ENCODE measurements at places on chromosomes 5 and 9.
A peak's percentile ranks its signal among the peaks of the same experiment; 100 is the strongest.

DNA sequence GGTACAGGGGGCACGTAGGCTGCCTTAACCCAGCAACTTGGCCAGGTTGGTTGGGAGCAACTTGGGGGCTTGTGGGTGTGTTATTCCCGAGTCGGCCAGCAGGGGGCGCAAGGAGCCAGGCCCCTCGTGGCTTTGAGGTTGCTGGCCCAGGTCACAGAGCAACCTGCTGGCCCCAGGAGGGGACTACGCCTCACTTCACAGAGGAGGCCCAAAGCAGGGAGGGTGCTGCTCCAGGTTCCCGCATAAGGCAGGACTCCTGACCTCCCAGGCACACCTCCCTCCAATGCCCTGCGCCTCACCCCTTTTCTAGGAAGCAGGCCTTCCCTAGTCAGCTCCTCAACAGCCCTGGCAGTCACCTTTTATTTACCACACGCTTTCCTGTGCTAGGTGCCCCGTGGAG lies 18.1 kb downstream of the KYAT1 start:
- peaks cover 14% of the 10 kb centered on the region for H3K4me1 ChIP-seq
- no peak overlapping the region for H3K27ac ChIP-seq
- no peak overlapping the region for H3K4me3 ChIP-seq
- H3K27me3 ChIP-seq = no peaks in the 10 kb centered on the region
- H3K36me3 ChIP-seq = peaks cover 4% of the 10 kb centered on the region

- H3K4me3 ChIP-seq = no peak overlapping the region
- H3K27ac ChIP-seq = no peak overlapping the region
These were observed 27.2 kb downstream of the PIK3R1 start for GRCh38 chr5:68242743-68243142.

DNA sequence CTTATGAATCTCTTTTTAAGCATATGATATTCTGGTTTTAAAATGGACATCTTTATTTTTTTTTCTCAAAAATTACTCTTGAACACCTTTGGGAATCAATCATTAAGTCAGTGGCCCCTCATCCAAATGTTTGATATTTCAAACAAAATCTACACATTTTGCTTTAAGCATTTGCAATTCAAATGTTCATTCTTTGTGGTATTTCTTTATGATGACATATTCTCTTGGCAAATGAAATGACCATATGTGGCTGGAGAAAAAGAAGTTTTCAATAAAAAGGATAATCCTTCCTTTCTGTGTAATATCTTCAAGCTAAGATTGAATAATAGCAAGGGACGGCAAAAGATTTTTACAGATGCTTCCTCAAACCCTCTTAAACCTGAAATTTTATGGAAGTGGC lies 420.8 kb downstream of the MTRR start:
- H3K4me1 ChIP-seq = no peaks in the 10 kb centered on the region
- no peaks in the 10 kb centered on the region for H3K27me3 ChIP-seq
- no peak for DNase-seq
- H3K36me3 ChIP-seq = no peaks in the 10 kb centered on the region

DNA sequence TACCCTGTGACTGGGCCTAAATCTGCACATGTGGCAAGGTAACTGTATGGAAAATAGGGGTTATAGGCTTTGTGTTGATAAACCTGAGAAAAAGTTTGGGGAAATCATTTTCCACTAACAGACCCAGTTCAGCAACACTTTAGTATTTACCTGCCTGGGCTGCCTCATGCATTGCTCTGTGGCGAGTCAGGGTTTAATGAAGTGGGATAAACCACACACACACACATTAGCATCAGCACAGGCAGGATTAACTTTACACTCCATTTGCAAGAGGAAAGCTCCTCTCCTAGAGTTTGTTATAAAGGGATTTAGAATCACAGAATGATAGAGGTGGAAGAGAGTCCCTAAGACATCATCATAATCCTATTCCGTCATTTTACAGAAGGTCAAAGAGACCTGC lies 20.0 kb upstream of the ZCCHC7 start:
- H3K36me3 ChIP-seq = no peaks in the 10 kb centered on the region
- H3K27ac ChIP-seq = no peak overlapping the region
- no peak overlapping the region for H3K4me3 ChIP-seq
- no peaks in the 10 kb centered on the region for H3K27me3 ChIP-seq
- H3K4me1 ChIP-seq = peaks cover 7% of the 10 kb centered on the region
- no peak for DNase-seq

DNA sequence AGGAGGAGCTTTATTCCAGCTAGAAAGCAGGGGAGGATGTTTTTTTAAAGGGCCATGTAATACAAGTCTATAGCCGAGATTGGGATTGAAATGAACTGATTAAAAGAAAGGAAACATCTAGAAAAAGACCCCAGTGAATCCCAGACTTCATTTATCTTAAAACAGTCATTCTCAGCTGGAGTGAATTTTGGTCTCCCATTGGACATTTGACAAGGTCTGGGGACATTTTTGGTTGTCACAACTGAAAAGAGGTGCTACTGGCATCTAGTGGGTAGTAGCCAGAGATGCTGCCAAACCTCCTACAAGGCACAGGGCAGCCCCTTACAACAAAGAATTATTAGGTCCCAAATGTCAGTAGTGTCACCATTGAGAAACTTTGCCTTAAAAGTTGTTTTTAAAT lies 16.3 kb upstream of the SPINK4 start:
- DNase-seq = no peak
- H3K27ac ChIP-seq = no peak overlapping the region
- H3K4me1 ChIP-seq = peaks cover 18% of the 10 kb centered on the region
- no peak overlapping the region for H3K4me3 ChIP-seq

DNA sequence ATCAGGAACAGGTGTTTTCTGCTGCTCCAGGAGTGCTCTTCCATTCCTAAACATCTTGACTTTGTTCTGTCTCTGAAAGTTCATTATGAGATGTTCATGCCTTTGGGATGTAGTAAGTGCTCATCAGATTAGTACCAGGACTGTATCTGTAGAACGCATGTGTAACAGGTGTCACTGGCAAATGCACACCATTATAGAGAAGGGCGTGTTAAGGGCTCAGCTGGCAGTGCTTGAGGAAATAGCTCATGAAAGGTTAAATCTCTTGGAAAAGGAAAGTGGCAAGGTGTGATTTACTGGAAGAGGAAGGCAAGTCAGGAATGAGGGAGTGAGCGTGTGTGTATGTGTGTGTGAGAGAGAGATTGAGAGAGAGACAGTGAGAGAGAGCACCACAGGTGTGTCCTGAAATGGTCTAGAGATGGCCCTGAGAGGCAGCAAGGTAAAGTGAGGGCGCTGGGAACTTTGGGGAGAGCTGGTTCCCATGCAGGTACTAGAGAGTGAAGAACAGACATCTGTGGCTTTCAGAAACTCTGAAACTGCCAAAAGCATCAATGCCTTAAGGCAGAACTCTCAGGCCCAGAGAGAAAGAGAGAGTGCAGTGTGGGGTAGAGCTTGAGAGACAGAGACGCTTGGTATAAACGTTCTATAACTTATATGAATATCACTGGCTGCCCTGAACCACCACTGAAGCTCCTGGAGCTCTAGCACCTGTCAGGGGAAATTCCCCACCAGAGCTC lies 13.7 kb upstream of the CXCL14 start:
- no peaks in the 10 kb centered on the region for H3K4me1 ChIP-seq
- H3K27me3 ChIP-seq = peaks cover 20% of the 10 kb centered on the region
- H3K4me3 ChIP-seq = no peak overlapping the region

- no peaks in the 10 kb centered on the region for H3K27me3 ChIP-seq
- H3K4me3 ChIP-seq = no peak overlapping the region
- no peak for DNase-seq
- no peaks in the 10 kb centered on the region for H3K36me3 ChIP-seq
- H3K4me1 ChIP-seq = no peaks in the 10 kb centered on the region
- H3K27ac ChIP-seq = no peak overlapping the region
These were observed 272.3 kb downstream of the ZSWIM6 start for GRCh38 chr5:61604076-61605025.

- DNase-seq = no peak
- H3K4me3 ChIP-seq = no peak overlapping the region
- H3K4me1 ChIP-seq = no peaks in the 10 kb centered on the region
- no peaks in the 10 kb centered on the region for H3K36me3 ChIP-seq
These were observed 318.3 kb upstream of the WWC1 start for GRCh38 chr5:167973126-167973525.

DNA sequence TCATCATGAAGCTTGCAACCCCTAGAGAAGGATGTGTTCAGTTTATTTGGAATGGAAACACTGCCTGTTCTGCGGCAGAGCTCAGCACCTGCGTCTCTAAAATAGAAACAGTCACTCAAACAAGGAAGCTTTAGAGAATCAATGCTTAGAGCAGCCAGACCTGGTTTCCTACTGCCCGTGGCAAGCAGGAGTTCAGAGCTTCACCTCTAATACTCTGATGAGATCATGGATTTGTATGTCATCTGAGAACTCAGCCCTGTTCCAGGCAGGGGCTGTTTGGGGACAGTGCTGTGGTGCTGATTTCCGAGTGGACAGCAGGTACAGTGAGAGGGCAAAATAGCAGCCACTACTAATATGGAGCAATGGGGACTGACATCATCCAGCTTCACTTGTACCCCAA lies 236.0 kb upstream of the IRX1 start:
- no peak overlapping the region for H3K27ac ChIP-seq
- H3K4me3 ChIP-seq = no peak overlapping the region
- no peaks in the 10 kb centered on the region for H3K27me3 ChIP-seq
- no peaks in the 10 kb centered on the region for H3K36me3 ChIP-seq
- DNase-seq = no peak

DNA sequence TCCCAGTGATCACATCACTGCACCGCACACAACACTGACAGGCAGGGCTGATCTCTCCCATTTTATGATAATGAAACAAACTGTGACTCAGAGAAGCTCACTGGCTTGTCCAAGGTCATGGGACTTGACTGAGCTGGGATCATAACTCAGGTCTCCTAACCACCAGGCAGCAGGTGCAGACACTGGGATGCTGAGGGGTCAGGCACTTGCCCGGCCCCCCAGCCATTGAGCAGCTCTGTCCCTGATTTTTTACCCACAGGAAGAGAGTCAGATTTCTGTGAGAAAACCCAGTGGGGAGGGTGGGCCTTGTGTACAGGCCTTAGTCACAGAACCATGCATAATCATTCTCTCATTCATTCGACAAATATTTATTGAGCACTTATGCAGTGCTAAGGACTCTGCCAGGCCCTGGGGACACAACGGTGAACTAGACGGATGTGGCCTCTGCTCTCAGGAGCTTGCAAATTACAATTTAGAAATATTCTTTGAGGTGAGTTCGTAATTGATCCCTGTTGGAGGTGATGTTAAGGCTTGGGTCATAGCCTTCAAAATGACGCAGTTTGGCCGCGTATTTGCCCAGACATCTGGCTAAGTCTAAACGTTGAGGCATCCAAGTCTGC lies 54.5 kb upstream of the TGFBR1 start:
- no peaks in the 10 kb centered on the region for H3K4me1 ChIP-seq
- no peaks in the 10 kb centered on the region for H3K36me3 ChIP-seq
- no peak overlapping the region for H3K4me3 ChIP-seq
- no peak for DNase-seq

GRCh38 chr5:142685418-142686209 lies at the start of gene FGF1:
Gene FGF1 (minus strand): TSS chr5:142686090. CDS start chr5:142614127, 71,963 bp downstream.
- peak within 1 kb of the TSS; percentile 7 for H3K4me3 ChIP-seq
- H3K4me1 ChIP-seq = peaks cover 43% of the 10 kb centered on the region
- DNase-seq = peak; percentile 89
- H3K36me3 ChIP-seq = no peaks in the 10 kb centered on the region
- peak within 1 kb of the TSS; percentile 70 for H3K27ac ChIP-seq

- no peaks in the 10 kb centered on the region for H3K27me3 ChIP-seq
- DNase-seq = peak; percentile 74
- H3K4me3 ChIP-seq = peak overlapping the region; percentile 50
- H3K27ac ChIP-seq = peak overlapping the region; percentile 60
These were observed 1138.2 kb downstream of the TAF11L14 start for GRCh38 chr5:18772475-18772874.

DNA sequence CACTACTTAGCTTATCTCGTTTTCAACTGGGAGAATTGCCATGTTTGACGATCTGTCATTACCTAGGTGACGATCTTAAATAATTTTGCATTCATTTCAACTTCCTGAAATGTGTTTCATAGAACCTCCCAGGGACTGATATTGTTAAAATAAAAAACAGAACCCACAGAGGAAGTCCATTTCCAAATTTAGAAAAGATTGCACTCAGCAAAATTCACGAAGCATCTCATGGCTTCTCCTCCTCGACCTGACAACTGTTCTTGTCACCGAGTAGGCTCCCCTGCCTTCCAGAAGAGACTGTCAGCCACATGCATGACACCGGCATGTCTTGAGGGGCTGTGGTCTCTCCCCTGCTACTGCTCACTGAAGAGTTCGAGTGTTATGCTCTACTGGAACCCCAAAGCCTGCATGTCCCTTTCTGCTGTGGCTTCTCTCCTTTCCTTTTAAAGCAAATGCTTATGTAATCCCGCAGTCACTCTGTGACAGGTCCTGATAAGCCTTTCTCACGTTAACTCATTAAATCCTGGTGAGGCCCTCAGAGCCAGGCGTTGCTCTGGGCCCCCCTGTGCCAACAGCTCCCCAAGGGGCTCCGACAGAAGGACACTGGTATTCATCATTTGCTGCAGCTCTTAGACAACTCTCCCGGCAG lies 26.8 kb upstream of the ANKRD33B start:
- DNase-seq = no peak
- H3K27ac ChIP-seq = peak overlapping the region; percentile 61
- no peaks in the 10 kb centered on the region for H3K36me3 ChIP-seq
- no peak overlapping the region for H3K4me3 ChIP-seq

GRCh38 chr5:130529511-130530485 lies 625.5 kb downstream of the CHSY3 start:
- peak overlapping the region; percentile 35 for H3K27ac ChIP-seq
- H3K36me3 ChIP-seq = no peaks in the 10 kb centered on the region
- DNase-seq = peak; percentile 99
- H3K4me3 ChIP-seq = no peak overlapping the region
- no peaks in the 10 kb centered on the region for H3K27me3 ChIP-seq
- peaks cover 42% of the 10 kb centered on the region for H3K4me1 ChIP-seq

DNA sequence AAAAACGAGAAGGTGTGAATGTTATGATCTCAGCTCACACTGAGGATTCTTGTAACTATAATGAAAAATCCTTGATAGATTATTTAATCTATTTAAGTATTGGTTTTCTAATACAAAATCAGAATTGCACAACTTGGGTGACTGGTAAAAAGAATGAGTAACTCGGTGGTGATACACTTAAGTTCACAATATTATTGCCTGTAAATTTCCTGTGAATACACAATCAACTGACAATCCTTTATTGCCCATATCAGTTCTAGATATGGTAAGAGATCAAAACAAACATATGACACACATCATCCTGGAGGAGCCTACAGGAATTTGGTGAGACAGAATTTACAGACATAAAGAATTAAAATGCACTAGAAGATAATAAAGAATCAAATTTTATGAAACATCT lies 14.1 kb upstream of the LURAP1L start:
- no peak for DNase-seq
- H3K27me3 ChIP-seq = no peaks in the 10 kb centered on the region
- peaks cover 15% of the 10 kb centered on the region for H3K4me1 ChIP-seq
- H3K27ac ChIP-seq = no peak overlapping the region
